ENCODE measurements at places on chromosomes 3 and 15.

DNA sequence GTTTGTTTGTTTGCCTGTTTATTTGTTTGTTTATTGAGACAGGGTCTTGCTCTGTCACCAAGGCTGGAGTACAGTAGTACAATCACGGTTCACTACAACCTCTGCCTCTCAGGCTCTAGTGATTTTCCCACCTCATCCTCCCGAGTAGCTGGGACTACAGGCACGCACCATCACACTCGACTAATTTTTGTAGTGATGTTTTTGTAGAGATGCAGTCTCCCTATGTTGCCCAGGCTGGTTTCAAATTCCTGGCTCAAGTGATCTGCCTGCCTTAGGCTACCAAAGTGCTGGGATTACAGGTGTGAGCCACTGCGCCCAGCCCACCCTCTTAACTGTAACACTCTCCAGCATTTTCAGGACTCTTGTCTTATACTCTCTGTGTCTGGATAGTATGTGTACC, 26.7 kb downstream of the PLD1 start:
- H3K4me1 ChIP-seq = no peaks in the 10 kb centered on the region
- no peak for DNase-seq
- H3K36me3 ChIP-seq = no peaks in the 10 kb centered on the region
- H3K27ac ChIP-seq = no peak overlapping the region

GRCh38 chr3:107589454-107589853, 66.7 kb downstream of the BBX start:
- no peak for DNase-seq
- H3K27me3 ChIP-seq = no peaks in the 10 kb centered on the region
- peaks cover 30% of the 10 kb centered on the region for H3K4me1 ChIP-seq
- H3K4me3 ChIP-seq = peak overlapping the region; percentile 3

GRCh38 chr3:120459196-120459595, 8.4 kb upstream of the FSTL1 start:
- peaks cover 8% of the 10 kb centered on the region for H3K27me3 ChIP-seq
- no peak overlapping the region for H3K27ac ChIP-seq
- no peaks in the 10 kb centered on the region for H3K36me3 ChIP-seq

DNA sequence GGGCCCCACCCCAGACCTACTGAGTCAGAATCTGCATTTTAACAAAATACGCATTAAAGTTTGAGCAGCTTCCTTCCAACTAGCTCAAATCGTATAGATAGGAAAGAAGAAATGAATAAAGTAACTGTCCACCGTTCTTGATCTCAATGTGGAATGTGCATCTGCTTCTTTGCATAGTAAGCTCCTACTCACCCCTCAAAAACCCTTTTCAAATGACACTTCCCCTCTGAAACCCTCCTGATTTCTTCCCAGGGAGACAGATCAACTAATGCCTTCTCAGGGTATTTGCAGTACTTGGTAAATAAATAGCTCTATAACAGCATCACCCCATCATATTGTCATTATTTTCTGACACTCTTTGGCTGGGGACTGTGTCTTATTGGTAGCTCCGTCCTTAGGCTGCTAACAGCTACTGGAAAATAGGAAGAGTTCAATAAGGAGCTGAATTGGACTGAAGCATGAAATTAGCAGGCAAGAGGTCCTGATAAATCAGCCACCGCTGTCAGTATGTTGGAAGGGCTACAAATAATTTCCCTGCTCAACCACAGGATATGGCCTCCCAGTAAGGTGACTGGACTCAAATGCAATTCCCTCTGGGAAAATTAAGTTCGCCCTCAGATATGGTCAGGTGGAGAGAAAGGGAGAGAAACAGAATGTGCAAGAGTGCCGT, 10.2 kb downstream of the OXTR start:
- DNase-seq = no peak
- no peak overlapping the region for H3K27ac ChIP-seq
- H3K27me3 ChIP-seq = no peaks in the 10 kb centered on the region
- H3K4me1 ChIP-seq = no peaks in the 10 kb centered on the region
- H3K36me3 ChIP-seq = no peaks in the 10 kb centered on the region

- no peaks in the 10 kb centered on the region for H3K36me3 ChIP-seq
- peaks cover 12% of the 10 kb centered on the region for H3K27me3 ChIP-seq
- no peak for DNase-seq
- H3K27ac ChIP-seq = no peak overlapping the region
- H3K4me3 ChIP-seq = no peak overlapping the region
These were observed 264.3 kb upstream of the ARHGEF26 start for GRCh38 chr3:153856932-153857331.

GRCh38 chr15:72197460-72198355, at the start of gene GRAMD2A:
GRAMD2A (minus strand) TSS chr15:72197787.
- H3K27ac ChIP-seq = peak within 1 kb of the TSS; percentile 79
- peaks cover 25% of the 10 kb centered on the region for H3K27me3 ChIP-seq
- DNase-seq = peak; percentile 71
- peaks cover 19% of the 10 kb centered on the region for H3K4me1 ChIP-seq
- H3K36me3 ChIP-seq = peaks cover 50% of the 10 kb centered on the region

DNA sequence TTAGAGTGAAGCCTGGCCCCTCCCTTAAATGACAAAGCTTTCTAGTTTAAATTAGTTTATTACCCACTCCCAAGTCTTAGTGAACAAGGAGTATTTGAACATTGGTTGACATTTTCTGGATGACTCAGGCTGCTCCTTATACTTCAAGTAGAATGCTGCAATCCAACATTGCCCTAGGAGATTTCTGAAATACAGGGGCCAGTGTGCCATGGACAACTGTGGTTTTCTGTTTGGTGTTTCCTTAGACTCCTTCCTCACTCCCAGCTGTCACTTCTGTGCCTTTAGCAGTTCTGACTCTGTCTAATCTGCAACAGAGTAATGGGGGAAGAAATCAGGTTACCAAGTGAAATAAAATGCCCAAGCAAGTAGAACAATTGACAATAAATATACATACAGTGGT, 116.1 kb upstream of the P2RY1 start:
- peaks cover 6% of the 10 kb centered on the region for H3K27me3 ChIP-seq
- no peak for DNase-seq
- no peak overlapping the region for H3K27ac ChIP-seq
- H3K36me3 ChIP-seq = no peaks in the 10 kb centered on the region
- H3K4me3 ChIP-seq = no peak overlapping the region

DNA sequence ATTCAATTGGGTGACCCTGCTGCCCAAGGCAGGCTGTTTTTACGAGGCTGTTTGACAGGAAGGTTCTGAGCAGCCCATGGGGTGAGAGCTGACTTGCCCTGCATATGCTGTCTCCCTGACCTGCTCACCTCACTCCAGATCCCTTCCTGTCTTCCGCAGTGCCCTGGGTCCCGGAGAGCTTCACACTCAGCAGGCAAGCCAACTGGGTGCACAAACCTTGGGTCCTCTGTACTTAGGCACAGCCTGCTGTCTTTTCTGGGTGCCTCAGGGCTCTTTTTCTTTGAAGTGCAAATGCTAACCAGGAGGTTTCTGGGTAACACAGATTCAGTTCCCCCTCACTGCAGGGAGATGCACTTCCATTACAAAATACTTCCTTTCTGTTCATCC, 32.8 kb downstream of the ZXDC start:
- no peak for DNase-seq
- no peaks in the 10 kb centered on the region for H3K27me3 ChIP-seq
- H3K4me3 ChIP-seq = no peak overlapping the region
- peaks cover 78% of the 10 kb centered on the region for H3K36me3 ChIP-seq
- no peak overlapping the region for H3K27ac ChIP-seq
